ENCODE measurements at places on chromosomes 1 and 21. TPM values are rescaled to one million over a fixed set of nuclear protein-coding genes. Genes with fewer than 3 reads are reported as not detected.

The OR10R2 gene
- polyA plus RNA-seq: not detected

DNA sequence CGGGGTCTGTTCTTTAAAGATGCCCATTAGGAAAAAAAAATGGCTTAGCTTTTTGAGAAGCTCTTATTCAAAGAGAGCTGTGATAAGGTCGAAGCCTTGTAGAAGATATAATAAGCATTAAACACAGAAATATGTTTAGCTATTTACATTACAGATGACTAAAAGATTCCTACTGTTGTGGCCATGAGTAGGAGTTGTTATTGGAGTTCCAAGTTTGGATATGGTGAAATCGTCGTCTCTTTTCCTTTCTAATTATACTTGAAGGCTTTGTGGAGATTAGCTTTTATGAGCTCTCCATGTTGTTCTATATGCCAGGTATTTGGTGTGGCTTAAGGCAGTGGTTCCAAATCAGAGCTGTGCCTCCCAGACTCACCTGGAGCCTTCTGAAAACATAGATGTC, 79.9 kb upstream of the LAMC2 start:
- no peak for DNase-seq

The RSPO1 gene
- polyA plus RNA-seq: not detected

- DNase-seq: no peak
Observed at GRCh38 chr1:46692811-46693770, 21.4 kb downstream of the TEX38 start.

- no peak for DNase-seq
Observed at GRCh38 chr21:32135401-32136363, 143.2 kb downstream of the MIS18A start.

The PLA2G2C gene
- polyA plus RNA-seq: not detected

The LCK gene
- polyA plus RNA-seq: 897 TPM

DNA sequence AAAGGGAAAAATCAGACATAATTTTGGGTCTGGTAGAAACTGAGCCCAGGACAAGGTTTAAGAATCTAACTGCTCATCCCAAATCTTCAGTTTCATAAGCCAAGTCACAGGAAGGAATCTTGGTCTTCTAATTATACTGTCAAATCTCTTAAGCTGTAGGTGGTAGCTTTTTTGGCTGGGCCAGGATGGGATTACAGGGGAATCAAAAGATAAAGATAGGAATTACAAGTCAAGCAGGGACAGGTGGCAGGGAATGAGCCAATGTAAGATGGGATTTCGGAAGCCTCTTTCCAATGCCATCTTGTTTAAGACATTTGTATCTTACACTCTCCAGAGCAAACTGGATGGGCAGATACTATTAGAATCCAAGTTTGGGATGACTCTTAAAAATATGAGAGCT, 383.5 kb downstream of the KCNH1 start:
- DNase-seq: no peak

GRCh38 chr1:162166917-162167615, 97.6 kb downstream of the NOS1AP start:
- DNase-seq: no peak

- no peak for DNase-seq
Observed at GRCh38 chr1:119582801-119583200, 65.3 kb downstream of the ZNF697 start.

GRCh38 chr1:40004857-40005256, 35.7 kb upstream of the CAP1 start:
- DNase-seq: no peak

GRCh38 chr1:31872658-31873636, 57.1 kb upstream of the SPOCD1 start:
- DNase-seq: peak; percentile 30

DNA sequence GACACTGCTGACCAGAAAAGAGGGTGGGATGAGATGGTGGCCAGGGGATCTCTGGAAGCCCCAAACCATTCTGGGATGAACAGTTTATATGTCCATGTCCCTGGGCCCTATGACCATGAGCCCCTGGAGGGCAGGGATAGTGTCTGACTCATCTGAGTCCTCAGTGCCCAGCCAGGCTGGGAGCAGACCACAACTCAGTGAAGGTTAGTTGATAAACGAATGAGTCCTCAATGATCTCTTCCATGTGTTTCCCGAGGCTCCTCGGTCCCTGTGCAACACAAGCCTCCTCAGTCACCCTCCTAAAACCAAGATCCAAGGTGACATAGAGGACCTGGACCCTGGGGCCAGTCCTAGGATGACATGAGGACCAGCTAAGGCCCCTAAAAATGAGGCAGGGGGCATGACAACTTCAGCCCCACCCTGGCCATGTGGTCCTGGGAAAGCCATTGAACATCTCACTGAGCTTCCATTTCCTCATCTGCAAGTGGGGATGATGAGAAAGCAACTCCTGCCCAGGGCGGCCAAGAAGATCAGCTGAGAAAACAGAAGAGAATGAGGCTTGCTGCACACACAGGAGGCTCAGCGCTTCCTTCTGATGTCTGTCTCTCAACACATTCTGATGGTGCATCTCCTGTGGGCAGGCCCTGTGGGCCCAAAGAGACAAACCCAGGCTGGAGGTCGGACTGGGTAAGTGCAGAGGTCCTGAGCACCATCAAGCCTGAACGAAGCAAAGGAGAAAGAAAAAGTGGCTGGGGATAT, 86.3 kb downstream of the GLIS1 start:
- no peak for DNase-seq

DNA sequence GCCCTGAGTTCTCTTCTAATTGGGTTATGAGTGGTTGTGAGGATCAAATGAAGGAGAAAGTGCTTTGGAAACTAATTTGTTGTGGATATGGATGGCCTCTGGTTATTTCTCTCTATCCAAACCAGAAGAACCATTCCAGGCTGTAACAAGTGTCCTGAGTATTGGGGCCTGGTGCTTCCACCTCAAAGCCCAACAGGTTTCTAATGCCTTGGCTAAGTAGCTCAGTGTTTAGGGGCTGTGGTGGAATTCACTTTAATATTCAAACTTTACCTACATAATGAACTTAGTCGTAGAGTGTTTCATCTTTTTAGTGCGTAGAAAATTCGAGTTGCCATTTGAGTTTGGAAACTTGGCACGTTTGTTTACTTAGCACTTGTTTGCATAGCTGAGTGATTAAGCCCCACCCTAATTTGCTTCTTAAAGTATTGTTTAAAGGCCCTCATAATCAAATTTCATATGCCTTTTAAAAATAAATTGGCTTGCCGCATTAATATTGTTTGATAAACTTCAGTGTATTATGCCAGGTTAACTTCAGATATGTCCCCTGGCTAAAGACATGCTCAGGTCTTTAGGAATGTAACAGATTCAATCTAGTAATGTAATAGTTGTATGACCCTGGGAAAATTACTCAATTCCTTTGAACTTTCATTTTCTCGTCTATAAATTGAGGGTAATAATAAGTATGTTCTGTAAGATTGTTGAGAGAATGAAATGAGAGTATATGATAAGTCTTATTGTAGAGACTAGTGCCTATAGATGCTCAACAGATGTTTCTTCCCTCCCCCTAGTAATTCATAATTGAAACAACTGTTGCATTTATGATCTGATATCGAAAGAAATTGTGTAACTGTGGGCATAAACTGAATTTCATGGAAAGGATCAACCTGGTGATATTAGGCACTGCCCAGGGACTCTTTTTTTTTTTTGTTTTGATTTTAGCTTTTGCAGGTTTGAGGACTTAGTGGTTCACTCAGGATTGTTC, 1.6 kb downstream of the AGO4 start:
- DNase-seq: no peak

- no peak for DNase-seq
Observed at GRCh38 chr1:202193614-202194327, at the start of gene LGR6. TSS of gene LGR6 (plus strand) at chr1:202193799. CDS start at chr1:202193990, 191 bp downstream.

GRCh38 chr1:60637651-60638050, 444.7 kb upstream of the NFIA start:
- no peak for DNase-seq

- peak; percentile 73 for DNase-seq
Observed at GRCh38 chr1:27632387-27633297, 2.3 kb downstream of the FGR start.

DNA sequence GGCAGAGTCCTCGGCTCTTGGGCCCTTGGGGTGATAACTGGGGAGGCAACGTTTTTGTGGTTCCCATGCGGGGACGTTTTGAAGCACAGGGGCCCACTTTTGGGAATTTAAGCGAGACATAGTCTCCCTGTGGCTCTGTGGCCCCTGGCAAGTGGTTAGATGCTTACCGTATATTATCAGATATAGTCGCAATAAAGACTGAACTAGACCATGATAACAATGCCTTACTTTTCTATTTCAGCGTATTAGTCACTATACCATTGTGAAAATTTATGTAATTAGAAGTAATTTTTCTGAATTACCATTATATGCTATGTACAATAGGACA, 538 bp upstream of the RCAN1 start:
- no peak for DNase-seq

- DNase-seq: no peak
Observed at GRCh38 chr21:34499116-34499515, 12.9 kb downstream of the KCNE1 start.

The TTC3 gene
- polyA plus RNA-seq: 67.3 TPM

DNA sequence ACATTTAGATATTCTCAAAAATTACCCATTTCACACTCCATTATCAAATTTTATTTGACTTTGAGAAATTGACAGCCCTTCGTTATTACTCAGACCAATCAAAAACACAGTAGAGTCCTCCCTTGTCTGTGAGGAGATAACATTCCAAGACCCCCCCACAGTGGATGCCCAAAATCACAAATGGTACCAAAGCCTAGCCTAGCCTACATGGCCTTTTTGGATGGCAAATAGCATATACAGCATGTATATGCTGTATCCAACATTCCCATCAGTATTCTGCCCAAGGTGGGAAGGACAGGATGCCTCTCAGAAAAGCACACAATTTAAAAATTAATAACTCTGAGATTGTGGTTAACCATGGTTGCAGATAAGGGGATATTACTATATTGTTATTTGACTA, 17.3 kb downstream of the SFPQ start:
- DNase-seq: no peak

All from naive thymus-derived CD4-positive, alpha-beta T cell (primary cell).